ENCODE measurements at places on chromosomes 1 and 21.

- DNase-seq, result no peak
These were observed 69.3 kb downstream of the RPS6KC1 start for GRCh38 chr1:213120386-213120785.

GRCh38 chr1:50747394-50747793, 212.7 kb downstream of the FAF1 start:
- no peak for DNase-seq

DNA sequence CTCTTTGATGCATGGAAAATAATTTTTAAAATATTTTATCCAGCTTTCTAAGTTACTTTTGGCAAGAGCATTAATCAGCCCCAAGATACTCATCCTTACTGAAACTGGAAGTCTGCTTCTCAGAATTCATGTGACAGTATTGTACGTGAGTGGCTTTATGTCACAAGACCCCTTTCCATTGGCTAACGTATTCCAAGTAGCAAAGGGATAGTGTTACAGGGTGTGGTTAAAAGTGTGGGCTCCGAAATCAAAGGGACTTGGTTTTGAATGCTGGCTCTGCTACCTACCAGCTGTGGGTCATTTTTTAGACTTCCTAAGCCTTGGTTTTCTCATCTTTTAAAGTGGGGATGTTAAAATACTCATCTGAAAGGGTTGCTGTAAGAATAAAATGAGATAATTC, 91.7 kb downstream of the RHOU start:
- no peak for DNase-seq

- DNase-seq, result no peak
These were observed 178.9 kb downstream of the HS2ST1 start for GRCh38 chr1:87093286-87093685.
